ENCODE measurements at places on chromosomes 3 and 15.

DNA sequence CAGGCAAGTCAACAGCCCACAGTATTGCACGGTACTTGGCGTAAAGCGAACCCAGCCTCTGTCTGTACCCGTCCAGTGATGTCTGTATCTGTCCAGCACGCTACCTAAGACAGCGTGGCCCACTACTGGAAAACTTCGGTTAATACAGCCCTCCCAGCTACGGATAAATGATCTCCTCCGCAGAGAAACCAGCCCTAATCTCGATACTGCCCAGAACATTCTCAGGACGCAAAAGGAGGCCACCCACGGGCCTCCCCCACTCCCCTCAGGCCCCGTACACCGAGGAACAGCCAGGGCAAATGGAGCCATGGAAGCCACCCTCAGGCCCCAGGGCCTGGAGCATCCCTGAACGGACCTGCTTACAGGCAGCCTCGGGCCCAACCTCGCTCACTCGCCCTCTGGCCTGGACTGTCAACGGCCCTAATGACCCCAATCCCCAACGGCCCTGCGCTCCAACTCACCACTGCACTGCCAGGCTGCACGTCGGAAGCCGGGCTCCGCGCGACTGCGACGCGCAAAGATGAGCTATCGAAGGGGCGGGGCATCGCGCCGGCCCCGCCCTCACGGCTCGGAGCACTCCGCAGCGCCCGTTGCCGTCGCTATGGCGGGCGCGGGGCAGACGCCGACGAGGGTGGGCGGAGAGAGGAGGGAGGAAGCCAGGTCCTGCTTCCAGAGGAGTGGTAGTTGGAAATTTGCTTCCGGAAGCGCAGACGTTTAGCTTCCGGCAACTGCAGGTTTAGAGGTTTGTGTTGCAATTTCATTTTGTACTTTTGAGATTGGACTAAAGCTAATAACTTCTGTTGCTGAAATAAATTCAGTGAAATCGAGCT, at the start of gene SKIC8:
TSS of gene SKIC8 (minus strand) at position 509 of the 830 bp plus-strand sequence. CDS start 3,923 bp downstream, outside the sequence.
- peak; percentile 85 for DNase-seq

GRCh38 chr3:184320104-184320445, 5.7 kb downstream of the EIF4G1 start:
- DNase-seq = peak; percentile 62

DNA sequence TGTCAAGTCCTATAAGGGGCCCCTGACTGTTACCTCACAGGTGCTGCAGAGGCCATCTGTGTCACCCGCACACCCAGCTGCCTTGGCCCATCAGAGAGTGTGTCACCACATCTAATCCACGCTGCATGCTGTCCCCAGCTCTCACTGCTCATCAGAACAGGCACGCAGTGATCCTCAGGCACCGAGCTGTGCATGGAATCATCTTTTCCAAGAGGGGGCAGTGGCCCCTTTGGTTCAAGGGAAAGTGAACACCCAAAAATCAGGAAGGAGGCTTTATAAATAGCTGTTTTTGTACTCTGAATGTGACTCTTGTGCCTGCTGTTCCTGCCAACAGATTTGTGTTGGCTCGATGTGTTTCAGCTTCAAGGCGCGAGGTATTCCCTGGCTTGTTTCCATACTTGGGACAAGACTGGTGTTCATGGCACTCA, 110.3 kb upstream of the ETV5 start:
- DNase-seq = no peak

DNA sequence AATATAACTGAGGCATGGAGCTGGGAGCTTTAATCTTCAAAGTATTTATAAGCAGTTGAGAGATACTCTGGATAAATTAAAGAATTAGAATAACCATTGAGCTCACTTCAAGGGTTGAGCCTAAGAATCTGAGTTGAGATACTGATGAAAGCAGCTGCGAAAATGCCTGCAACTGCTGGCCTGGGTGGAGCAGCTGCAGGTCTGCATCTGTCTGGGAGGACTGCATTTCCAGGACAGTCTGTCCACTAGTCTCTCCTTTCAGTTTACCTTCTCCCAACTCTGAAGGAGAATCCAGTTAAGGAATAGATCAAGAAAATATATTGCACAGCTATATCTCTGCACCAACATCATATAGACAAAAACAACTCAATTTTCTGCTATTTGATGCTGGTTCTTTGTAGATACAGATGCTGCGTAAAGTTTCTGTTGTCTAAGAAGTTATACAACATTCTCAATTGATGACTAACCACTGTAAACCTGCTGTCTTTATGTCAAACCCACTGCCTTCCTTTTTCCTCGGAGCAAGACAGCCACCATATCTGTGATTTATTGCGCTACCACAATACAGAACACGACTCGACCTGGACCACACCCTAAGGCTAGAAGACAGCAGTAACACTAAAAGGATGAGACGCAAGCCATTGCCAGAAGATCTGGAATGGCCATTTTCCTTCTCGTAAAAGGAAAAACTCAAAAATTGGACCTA, 245.1 kb downstream of the MAGI1 start:
- no peak for DNase-seq

DNA sequence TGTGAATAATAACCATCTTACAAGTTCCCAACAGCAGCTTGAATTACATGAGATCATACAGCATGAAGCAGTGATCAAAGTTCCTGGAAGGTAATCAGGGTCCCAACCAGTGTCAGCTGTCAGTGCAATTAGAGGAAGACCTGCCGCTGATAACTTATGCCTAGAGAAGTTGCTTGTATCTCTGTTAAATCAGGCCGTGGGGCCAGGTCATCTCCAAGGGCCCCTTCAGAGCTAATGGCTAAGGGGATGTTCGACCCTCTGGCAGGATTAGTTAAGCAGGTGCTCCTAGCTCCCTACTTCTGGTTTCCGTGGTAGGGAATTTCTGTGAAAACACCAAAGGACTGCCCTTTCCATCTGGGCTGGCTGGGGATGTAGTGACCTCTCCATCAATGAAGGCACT, 251.0 kb downstream of the FAM43A start:
- no peak for DNase-seq

DNA sequence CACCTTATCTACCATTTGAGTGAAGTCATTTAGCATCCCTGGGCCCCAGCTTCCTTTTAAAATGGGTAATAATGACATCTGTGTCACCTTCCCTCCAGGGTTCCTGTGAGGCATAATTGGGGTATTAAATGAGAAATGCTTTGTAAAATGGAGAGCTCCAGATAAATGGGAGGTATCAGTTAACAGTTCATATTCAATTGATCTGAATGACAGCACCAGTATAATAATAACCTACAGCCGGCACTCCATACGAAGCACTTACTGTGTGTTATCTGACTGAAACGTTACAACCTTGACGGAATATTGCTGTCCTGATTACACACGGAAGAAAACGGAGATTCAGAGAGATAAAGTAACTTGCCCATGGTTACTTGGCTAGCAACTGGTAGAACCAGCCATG, 53.6 kb downstream of the BHLHE40 start:
- no peak for DNase-seq

DNA sequence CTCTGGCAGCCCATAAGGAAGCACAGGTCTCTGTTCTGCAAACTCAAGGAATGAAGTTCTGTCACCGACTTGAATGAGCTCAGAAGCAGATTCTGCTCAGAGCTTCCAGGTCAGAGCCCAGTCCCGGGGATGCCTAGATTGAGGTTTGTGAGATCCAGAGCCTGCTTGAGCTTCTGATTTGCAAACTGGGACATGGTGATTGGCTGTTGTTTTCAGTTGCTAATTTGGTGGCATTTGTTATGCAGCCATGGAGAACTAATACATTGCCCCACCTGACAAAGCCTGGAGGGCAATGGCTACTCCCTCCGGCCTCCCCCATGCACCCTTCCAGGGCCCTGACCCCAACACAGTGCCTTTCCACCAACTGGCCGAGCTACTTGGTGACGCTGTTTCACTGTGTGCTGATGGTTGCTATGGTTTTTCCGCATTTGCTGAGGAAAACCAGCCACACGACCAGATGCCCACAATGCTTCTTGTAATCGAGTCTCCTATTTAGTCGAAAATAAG, 379.5 kb upstream of the ATP10A start:
- no peak for DNase-seq

GRCh38 chr3:72444656-72445223, 403.5 kb downstream of the SHQ1 start:
- no peak for DNase-seq

- DNase-seq = no peak
These were observed 611 bp downstream of the CTDSPL2 start for GRCh38 chr15:44427756-44428724.

GRCh38 chr3:123143669-123144411, 57.9 kb upstream of the SEC22A start:
- no peak for DNase-seq

- no peak for DNase-seq
These were observed 10.0 kb downstream of the GATA2 start for GRCh38 chr3:128482666-128483656.

DNA sequence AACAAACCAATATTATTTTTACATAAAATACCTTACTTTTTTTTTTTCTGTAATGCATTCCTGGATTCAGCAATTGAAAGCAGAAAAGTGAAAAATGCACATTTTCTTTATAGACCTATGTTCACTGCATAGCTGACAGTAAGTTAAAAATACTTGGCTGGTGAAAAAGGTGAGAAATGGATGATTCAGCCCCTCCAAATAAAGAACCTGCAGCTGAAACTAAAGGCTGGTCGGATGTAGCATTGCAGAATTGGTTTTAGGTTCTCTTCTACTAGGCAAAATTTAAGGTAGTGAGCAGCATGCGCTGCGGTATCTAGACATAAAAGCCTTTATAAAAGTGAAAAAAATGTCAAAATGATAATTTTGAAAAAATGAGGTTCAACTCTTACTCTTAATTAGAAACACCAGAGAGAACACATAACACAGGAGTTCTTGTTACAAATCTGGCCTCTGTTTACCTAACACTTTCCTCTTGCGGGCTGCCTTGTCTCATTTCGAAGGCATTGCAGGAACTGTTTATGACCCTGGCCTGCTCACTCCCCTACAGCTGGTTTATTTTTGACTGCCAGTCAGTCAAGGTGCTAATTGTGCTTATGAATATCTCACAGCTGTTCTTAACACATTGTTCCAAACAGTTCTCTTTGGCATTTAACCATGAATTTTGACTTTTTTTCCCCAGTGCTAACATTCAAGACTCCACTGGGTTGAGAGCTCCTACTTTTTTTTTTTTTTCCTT, 455.4 kb upstream of the TBL1XR1 start:
- no peak for DNase-seq

GRCh38 chr15:69988541-69989225, 109.0 kb downstream of the TLE3 start:
- DNase-seq = no peak

- no peak for DNase-seq
These were observed 354.3 kb upstream of the TRIM42 start for GRCh38 chr3:140323561-140323960.

- DNase-seq = no peak
These were observed 447.2 kb downstream of the EPHB1 start for GRCh38 chr3:135242285-135242684.

DNA sequence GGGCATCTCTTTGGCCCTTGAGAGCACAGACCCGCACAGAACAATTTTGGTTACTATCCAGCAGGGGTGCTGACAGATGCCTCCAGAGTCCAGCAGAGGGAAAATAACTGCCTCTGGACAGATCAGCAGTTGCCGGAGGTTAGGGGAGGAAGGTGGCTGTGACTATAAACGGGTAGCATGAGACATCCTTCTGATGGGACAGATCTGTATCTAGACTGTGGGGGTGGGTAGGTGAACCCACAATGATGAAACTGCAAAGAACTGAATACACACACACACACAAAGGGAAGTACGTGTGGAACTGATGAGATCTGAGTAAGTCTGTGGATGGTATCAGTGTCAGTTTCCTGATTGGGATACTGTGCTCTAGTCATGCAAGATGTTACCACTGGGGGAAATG, 21.2 kb downstream of the ADAMTS7 start:
- DNase-seq = no peak

- DNase-seq = no peak
These were observed 1013.6 kb downstream of the ROBO1 start for GRCh38 chr3:78754066-78754743.

GRCh38 chr3:127734754-127735473, 62.2 kb downstream of the ABTB1 start:
- DNase-seq = no peak

- DNase-seq = no peak
These were observed 153.4 kb upstream of the MCTP2 start for GRCh38 chr15:94077938-94078337.

GRCh38 chr3:42600958-42601675, 631 bp downstream of the NKTR start:
- DNase-seq = no peak

GRCh38 chr3:36196058-36196457, 184.2 kb upstream of the STAC start:
- DNase-seq = no peak

DNA sequence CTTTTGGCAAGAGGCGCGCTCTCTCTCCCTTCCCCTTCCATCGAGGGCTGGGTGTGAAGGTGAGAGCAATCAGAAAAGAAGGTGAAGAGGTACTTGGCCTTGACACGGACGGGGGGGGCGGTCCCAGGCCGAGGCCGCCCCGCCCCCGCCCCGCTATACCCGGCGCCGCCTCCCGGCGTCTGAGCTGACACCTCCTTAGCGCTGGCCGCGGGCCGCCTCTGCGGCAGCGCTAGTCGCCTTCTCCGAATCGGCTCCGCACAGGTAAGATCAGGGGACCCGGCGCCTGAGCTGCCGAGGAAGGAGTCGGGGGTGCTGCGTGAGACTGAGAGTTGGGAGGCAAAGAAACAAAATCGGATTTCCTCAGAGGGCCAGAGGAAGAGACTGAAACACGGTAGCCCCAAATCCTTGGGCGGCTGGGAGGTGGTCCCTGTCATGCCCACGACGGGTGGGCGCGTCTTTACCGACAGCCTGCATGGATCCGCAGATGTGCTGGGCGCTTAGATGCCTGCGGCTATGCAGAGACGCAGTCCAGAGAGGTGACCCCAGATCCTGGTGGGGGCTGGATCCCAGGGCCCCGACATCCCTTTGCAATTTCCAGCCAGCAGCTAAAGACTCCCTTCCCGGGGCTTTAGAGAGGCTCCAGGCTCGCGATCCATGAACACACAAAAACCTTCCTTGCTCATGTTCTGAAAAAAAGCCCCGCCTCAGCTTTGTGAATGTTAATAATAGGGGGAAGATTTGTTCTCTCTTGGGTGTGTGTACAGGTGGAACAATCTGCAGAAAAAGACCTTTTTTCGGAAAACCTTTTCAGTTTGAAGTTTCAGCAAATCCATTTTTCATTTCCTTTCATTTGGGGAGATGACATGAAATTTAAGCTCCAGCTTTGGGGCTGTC, at the start of gene ENTPD3:
TSS of gene ENTPD3 (plus strand) at position 184 of the 894 bp plus-strand sequence. CDS start 874 bp downstream, outside the sequence.
- DNase-seq = peak; percentile 14

Measured in activated CD4-positive, alpha-beta T cell treated with anti-CD3 and anti-CD28 coated beads for 4 hours (primary cell).